ENCODE measurements at places on chromosomes 7 and 10. TPM values are rescaled to one million over a fixed set of nuclear protein-coding genes. Genes with fewer than 3 reads are reported as not detected.

Gene CNOT4
- total RNA-seq = 17.7 TPM

Gene WEE2
- not detected for total RNA-seq

Gene MNX1
- not detected for total RNA-seq

Gene PRR15
- 2.0 TPM for total RNA-seq

Gene RBM28
- 28.5 TPM for total RNA-seq

Gene CACNB2
- not detected for total RNA-seq

Gene KMT2E
- 125 TPM for total RNA-seq

Gene ANKRD30A
- not detected for total RNA-seq

Data from thoracic aorta endothelial cell (primary cell).